ENCODE measurements at places on chromosomes 12 and 14. TPM values are rescaled to one million over a fixed set of nuclear protein-coding genes. Genes with fewer than 3 reads are reported as not detected.

DNA sequence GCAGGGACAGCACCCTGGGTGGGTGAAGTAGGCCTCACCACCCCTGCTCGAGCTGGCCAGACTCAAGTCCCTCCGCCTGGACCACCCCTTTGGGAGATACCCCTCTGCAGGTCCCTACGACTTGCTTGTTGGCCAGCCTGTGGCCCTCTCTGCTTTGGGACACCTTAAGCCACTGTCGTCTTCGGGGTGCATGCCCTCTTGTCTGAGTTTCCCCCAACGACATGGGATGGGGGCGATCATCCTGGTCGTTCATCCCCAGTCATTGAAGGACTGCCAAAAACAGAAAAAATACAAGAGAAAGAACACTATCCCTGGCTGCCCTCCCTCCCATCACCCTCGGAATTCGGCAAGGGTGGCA, 151.1 kb downstream of the DPF3 start:
- no peak for DNase-seq

GRCh38 chr12:55443776-55444175, at the start of gene OR6C2:
Gene OR6C2, plus strand, starts transcription at chr12:55444076. Its CDS starts 8,138 bp downstream, at chr12:55452214.
- no peak for DNase-seq

DNA sequence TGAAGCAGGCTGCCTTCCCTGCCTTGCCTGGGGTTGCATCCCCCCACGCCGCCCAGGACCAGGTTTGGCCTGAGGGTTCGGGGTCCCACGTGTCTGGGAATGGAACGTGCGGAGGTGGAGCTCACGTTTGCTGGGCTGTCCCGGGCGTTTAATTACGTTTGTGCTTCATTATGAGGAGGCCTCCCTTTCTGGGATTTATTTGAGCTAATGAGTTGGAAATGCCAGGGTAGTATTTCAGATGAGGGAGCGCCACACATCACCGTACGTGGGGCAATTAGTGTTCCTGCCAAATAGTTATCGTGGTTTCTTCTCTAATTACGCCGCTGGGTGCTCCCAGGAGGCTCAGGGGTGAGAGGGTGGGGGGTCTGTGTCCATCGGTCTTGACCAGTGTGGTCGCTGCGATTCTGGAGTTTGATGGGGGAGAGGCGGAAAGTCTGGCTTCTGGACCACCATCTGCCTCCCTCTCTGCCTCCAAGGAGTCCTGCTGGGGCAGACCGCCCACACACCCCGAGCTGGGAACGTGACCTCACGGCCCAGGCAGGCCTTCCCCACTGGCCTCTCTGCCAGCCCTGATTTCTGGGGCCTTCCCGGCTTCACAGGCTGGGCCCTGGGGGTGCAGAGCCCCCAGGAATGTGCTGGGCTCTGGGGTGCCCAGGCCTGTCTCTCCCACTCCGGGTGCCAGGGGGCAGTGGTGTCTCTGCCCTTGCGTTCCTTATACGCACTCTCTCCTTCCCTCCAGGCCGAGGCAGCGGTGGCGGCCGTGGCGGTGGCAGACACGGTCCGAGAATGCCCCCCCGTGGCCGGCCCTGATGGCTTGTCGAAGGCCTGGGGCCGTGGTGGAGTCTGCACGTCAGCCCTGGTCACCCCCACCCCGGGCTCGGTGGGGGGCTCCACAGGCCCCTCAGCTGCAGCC, 18.9 kb downstream of the KIF26A start:
- no peak for DNase-seq

TAS2R50 gene
- 2.3 TPM for total RNA-seq

Measured in dermis blood vessel endothelial cell (primary cell).